ENCODE measurements at places on chromosomes 6 and 20. TPM values are rescaled to one million over a fixed set of nuclear protein-coding genes. Genes with fewer than 3 reads are reported as not detected.

DNA sequence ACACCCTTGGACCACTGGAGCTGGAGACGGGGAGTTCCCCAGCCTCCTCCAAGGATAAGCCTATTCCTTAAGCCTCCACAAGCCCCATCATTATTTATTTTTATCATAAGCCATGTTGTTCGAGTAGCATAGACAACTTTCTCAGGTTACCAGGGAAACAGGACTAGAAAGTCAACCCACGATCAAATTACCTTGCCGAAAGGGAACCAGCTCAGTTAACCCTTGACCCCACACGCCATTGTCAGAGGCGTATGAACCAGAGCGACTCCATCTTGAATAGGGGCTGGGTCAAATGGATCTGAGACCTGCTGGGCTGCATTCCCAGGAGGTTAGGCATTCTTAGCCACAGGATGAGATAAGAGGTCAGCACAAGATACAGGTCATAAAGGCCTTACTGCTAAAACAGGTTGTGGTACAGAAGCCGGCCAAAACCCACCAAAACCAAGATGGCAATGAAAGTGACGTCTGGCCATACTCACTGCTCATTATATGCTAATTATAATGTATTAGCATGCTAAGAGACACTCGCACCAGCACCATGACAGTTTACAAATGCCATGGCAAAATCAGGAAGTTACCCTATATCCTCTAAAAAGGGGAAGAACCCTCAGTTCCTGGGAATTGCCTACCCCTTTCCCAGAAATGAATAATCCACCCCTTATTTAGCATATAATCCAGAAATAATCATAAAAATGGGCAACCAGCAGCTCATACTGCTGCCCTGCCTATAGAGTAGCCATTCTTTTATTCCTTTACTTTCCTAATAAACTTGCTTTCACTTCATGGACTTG, 22.4 kb downstream of the SYNJ2 start:
- H3K27me3 ChIP-seq = no peaks in the 10 kb centered on the region
- no peak overlapping the region for H3K4me3 ChIP-seq
- DNase-seq = no peak
- H3K27ac ChIP-seq = peak overlapping the region; percentile 59

GRCh38 chr6:11999246-11999645, 12.9 kb upstream of the HIVEP1 start:
- DNase-seq = no peak
- no peak overlapping the region for H3K4me3 ChIP-seq
- H3K27ac ChIP-seq = no peak overlapping the region
- H3K4me1 ChIP-seq = no peaks in the 10 kb centered on the region
- no peaks in the 10 kb centered on the region for H3K36me3 ChIP-seq

DNA sequence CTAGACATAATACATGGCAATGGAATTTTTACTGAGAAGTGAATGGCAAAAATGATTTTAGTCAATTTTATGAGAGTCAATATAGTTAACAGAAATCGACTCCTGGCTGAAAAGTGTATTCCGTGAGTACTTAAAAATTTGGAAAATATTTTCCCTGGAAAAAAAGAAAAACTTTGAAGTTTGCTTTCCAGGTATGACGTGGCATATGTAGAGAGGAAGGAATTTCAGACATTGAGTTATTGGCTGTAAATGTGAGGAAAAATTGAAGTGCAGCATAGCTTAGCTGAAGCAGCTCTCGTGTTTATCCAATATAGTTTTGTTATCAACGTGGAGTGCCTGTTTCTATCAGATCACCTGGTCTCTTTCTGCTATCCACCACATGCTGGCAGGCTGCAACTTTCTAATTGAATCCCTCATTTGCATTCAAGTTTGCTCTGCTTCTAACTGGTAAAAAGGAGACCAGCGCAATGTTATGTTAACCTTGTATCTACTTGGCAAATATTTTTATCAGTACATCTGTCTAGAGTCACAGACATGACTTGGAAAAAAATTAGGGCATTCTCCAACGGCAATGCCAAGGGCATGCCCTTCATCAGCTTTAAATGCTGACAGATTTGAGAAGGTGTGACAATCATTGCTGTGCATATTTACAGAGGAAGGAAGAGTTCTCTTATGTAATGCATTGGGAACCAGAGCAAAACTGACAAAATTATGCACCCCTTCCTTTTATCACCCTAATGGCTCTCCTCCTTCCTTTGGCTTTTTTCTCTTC, 1102.8 kb upstream of the FLRT3 start:
- H3K4me1 ChIP-seq = peaks cover 26% of the 10 kb centered on the region
- H3K27me3 ChIP-seq = no peaks in the 10 kb centered on the region

DNA sequence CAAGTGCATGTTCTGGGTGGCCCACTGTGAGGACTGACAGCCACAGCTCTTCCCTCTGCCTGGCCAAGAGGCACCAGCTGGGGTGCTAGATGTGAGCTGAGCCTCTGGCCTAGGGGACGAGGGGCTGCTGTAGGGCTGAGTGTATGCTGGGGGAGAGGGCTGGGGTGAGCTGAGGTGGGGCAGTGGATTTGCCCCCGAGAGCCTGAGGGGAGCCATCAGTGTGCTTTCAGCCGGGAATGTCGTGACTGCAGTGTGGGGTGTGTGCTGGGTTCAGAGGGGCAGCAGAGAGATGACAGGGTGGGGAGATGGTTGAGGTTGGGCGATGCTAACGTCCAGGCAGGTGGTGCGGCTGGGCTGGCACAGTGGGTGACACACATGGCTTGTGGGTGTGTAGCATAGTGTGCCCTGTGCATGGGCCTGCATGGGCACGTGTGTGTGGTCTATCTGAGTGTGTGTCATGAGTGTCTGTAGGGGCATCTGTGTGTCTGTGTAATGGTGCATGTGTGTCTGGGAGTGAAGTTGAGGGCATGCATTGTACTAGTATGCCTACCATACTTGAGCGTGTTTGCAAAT, 46.0 kb upstream of the BLCAP start:
- DNase-seq = no peak
- H3K36me3 ChIP-seq = no peaks in the 10 kb centered on the region
- no peaks in the 10 kb centered on the region for H3K4me1 ChIP-seq
- H3K4me3 ChIP-seq = no peak overlapping the region
- no peaks in the 10 kb centered on the region for H3K27me3 ChIP-seq

DNA sequence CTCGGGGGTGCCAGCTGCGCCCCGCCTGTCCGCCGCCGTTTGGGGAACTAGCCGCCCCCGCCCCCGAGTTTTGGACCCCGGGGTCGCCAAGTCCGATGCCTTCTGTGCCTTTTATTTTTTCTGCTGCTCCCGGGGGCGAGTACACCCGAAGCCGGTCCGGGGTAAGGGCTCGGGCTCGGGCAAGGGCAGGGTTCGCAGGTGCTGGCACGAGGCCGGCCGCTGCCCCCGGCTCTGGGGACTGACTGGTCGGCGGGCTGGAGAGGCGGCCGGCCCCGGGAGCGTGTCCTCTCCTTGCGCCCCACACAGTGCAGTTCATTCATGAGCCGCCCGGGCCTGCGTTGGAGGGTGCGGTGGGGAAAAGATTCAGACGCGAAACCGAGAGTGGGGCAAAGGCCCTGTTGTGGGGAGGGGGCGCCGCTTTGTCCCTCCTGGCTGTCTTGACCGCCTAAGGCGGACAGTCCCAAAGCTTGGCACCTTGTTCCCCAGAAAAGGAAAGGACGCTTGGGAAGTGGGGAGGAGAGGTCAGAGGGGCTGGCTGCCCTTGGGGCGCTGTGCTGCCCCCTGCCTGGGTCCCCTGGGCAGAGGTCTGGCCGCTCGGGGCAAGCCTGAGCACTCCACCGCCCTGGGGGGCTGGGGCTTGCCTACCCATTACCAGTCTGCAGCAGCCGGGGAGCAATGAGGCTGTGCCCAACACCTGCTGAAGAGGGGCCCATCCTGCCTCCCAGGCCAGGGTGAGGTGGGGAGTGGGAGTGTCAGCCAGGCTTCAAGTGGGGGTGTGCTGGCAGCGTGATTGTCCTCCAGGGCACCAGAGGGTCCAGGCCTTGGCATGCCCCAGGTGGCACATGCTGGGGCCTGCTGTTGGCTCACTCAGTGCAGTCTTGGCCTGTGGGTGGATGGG, 915 bp downstream of the TMEM63B start:
- H3K27ac ChIP-seq = peak overlapping the region; percentile 55
- H3K36me3 ChIP-seq = no peaks in the 10 kb centered on the region
- peak overlapping the region; percentile 96 for H3K4me3 ChIP-seq
- H3K4me1 ChIP-seq = peaks cover 35% of the 10 kb centered on the region
- peak; percentile 54 for DNase-seq
- no peaks in the 10 kb centered on the region for H3K27me3 ChIP-seq

DNA sequence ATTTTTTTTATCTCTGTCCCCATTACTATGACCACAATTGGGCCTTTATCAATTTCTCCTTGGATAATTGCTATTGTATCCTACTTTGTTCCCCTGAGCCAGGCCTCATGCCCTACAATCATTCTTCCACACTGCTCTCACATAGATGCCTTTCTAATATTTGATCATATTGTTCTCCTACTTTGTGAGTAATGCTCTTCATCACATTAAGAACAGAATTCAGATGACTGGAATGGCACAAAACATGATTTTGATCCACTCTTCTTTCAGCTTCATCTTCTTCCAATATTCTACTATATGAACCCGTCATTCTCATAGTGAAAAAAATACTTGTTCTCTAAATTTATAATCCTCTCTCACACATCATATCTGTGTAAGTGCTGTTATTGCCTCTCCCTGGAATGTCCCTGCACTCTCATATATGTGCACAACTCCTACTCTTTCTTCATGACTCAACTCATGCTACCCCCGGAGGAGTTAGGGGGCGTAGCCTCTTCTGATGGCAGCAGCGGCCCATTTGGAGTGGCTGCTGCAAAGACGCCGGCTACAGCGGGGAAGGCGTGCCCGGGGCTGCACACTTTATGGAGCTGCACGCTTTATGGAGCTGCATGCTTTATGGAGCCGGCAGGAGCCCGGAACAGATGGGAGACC, 25.3 kb upstream of the HACE1 start:
- no peak for DNase-seq
- no peak overlapping the region for H3K27ac ChIP-seq

GRCh38 chr6:154112181-154112809, 73.3 kb downstream of the OPRM1 start:
- H3K27ac ChIP-seq = no peak overlapping the region
- H3K4me1 ChIP-seq = no peaks in the 10 kb centered on the region
- no peaks in the 10 kb centered on the region for H3K27me3 ChIP-seq
- H3K36me3 ChIP-seq = no peaks in the 10 kb centered on the region
- H3K4me3 ChIP-seq = no peak overlapping the region
- DNase-seq = no peak

DNA sequence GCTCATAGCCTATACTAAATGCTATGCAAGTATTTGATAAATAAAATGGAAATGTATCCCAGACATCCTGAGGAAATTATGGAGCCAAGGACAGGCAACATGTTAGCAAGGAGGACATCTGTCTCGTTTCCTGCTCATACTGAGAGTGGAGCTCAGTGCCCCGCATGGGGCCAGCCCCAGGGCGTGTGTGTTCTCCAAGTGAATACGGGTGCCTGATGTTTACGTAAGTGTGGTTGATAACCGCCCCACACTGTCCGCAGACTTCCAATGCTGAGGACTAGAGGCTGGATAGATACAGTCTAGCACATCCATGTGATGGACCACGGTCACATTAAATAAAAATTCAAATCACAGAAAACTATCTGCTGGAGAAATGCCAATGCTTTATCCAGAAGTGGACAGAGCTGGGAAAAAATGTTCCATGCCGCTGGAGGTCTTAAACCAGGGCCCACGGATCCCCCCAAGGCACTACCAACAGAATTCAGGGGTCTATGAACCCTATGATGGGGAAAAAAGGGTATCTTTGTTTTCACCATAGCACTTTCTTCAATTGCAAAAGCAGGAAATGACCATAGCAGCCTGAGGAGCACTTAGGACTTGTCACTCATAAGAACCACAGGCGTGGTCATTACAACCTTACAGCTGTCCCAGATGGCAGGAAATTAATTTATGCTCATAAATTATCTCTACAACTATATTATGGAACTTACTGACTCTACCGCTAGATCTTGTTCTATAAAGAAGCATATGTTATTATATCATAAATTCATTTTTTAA, 24.9 kb downstream of the TGM2 start:
- no peaks in the 10 kb centered on the region for H3K4me1 ChIP-seq
- no peak for DNase-seq
- H3K4me3 ChIP-seq = no peak overlapping the region
- H3K36me3 ChIP-seq = no peaks in the 10 kb centered on the region
- no peaks in the 10 kb centered on the region for H3K27me3 ChIP-seq
- H3K27ac ChIP-seq = no peak overlapping the region

Gene SLC17A1
- not detected for total RNA-seq

Gene ADGB
- total RNA-seq = 0.40 TPM

Gene RAB44
- total RNA-seq = 0.11 TPM

Gene RAET1L
- not detected for total RNA-seq
